NCI-H1436 (cell line): ENCODE measurements at places on chromosomes 7 and 10.

GRCh38 chr7:19110776-19111175 is 6.7 kb downstream of the TWIST1 start:
- no peak for DNase-seq

GRCh38 chr10:35487336-35488034 is 117.7 kb upstream of the GJD4 start:
- no peak for DNase-seq

GRCh38 chr7:114856625-114857024 is 65.3 kb upstream of the MDFIC start:
- DNase-seq, result no peak

DNA sequence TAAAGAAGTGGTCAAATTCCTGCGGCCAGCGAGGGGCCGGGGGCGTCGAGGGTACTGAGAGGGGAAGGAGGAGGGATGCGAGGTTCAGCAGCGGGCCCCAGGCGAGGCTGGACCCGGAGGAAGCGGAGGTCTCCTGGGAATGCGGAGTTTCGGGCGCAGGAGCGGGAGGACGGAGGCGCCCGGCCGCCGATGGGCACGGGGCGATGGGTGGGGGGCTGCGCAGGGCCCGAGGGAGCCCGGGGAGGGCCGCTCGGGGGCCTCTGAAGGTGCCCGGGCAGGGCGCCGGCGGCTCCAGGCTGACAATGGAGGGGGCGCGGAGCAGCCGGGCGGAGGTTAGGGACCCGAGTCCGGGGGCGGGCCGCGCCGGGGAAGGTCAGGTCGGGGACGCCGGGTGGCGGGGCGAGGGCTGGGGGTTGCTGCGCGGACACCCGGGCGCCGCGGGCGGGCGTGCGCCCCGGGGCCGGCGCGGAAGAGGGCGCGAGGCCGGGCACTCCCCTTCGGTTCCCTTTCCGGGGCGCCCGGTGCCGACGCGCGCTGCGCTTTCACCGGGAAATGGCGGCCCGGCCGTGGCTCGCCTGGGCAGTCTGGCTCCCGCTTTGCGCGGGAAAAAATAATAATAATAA is 683 bp downstream of the MACROH2A2 start:
- DNase-seq, result peak; percentile 22

- peak; percentile 52 for DNase-seq
These were observed 444.7 kb downstream of the DGKB start for GRCh38 chr7:14457568-14458453.

GRCh38 chr7:1260244-1260635 is 27.6 kb downstream of the UNCX start:
- no peak for DNase-seq

- DNase-seq, result no peak
These were observed 69.8 kb upstream of the DRGX start for GRCh38 chr10:49465736-49466135.

- no peak for DNase-seq
These were observed 2.5 kb upstream of the ANXA11 start for GRCh38 chr10:80207768-80208370.

GRCh38 chr10:58262766-58263165 is 4.9 kb downstream of the IPMK start:
- no peak for DNase-seq

DNA sequence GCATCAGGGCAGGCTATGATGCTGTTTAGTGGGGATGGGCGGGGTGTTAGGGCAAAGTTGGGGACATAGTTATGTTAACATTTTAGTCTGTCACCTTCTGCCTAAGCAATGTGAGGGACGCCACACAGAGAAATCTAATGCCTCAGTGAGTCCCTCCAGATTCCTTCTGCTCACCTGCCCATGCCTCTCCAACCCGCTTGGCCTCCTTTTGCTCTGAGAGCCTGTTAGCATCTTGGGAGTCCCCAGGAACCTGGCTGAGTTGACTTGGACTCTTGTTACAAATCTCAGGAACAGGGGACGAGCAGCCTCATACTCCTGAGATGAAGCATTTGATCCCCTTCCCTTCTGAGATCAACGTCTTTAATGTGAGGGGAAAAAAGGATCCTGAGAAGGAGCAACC is 336.8 kb downstream of the CCSER2 start:
- no peak for DNase-seq

DNA sequence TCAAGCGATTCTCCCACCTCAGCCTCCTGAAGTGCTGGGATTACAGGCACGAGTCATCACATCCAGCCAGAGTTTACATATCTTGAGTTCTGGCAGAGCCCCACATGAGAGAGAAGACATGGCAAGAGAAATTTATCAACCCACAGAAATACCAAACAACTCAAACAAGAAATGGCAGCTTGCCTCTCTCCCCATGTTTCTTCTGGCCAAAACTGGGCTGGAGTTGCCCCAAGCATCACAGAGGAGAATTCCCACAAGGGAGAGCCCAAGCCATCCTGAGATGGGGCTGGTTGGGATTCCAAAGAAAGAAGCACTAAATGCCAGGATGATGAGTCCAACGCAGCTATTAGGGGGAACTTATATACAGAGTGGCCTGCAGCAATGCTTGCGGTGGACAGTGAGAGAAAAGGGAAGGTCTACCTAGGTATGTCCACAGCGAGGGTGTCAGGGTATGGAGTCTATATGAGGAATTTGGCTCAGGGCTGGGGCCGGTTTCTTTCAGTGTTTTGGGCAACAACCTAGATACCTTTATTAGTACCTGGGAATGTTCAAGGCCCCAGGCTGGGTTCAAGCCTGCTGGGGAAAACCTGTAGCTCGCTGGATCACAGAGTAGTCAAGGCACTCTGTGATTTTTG is 14.5 kb upstream of the PAX4 start:
- no peak for DNase-seq

DNA sequence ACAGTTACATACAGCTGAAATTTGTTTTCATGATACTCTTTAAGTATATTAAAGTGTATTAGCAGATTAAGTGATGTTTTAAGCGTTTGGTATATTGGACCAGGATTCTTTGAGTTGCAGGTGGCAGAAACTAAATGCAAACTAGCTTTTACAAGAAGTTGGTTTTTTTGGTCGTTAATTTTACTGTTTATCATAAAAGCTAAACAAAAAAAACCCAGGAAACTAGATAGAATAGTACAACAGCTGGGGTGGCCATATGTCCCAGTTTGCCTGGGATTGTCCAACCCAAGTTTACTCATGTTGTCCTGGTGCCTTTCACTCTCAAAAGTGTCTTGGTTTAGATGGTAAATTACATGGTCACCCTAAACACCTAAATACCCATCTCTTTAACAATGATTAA is 108.7 kb downstream of the PHTF2 start:
- no peak for DNase-seq

- DNase-seq, result no peak
These were observed 50.8 kb downstream of the MYOF start for GRCh38 chr10:93431361-93431760.

DNA sequence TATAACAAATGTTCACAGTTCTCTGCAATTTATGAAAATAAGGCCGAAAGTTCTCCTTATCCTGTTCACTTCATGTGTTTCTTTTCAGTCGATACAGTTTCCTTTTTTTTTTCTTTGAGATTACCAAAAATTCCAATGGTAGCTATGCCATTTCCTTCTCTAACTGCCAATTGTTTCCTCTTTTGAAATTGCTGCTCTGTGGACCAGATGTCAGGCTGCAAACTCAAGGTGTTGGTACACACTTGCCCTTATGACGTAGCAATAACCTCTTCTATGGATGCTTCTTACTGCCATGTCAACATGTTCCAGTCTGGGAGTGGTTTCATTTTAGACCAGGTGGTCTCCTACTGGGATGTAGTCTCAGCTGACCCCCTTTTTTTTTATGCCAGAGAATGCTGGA is 52.9 kb downstream of the CASD1 start:
- DNase-seq, result no peak

DNA sequence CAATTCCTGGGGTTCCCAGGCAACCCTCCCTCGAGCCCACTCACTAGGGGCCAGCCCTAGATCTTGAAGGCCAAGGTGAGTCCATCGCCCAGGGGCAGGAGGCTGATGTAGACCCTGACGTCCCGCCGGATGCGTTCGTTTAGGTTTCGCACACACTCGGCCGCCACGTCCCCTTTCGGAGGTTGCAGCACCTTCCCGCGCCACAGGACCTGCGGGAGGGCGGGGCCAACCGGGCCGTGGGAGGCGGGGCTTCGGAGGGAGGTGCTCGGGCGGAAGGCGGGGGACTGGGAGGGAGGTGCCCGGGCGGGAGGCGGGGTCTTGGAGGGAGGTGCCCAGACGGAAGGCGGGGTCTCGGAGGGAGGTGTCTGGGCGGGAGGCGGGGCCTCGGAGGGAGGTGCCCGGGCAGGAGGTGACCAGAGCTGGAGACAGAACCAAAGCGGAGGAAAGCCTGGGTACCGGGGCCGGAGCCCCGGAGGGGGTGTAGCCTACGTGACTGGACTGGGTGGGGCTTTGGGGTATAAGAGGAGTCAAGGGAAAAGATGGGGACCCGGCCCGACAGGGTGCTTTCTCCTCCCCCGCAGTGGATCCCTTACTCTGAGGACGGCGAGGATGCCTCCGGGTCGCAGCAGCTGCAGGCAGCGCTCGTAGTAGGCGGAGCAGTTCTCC is 1.6 kb downstream of the COMTD1 start:
- peak; percentile 88 for DNase-seq

DNA sequence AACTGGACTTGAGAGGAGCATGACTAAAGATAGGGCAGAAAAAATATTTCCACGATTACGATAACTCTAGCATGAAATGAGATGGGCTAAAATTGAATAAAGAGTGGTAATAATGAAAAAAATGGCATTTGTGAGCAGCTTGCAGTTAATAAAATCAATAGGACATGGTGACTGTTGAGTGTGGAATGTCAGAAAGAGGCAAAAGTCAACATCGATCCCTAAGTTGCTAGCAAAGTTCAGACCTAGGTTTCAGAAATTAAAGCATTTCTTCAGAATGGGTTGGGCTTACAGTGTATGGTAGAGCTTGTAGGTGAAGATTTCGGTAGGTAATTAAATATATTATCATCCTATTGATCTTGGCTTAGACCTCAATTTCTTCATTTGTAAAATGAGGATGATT is 656.7 kb upstream of the NRG3 start:
- DNase-seq, result no peak
